ENCODE measurements at places on chromosomes 11 and 22.
A peak's percentile ranks its signal among the peaks of the same experiment; 100 is the strongest.

DNA sequence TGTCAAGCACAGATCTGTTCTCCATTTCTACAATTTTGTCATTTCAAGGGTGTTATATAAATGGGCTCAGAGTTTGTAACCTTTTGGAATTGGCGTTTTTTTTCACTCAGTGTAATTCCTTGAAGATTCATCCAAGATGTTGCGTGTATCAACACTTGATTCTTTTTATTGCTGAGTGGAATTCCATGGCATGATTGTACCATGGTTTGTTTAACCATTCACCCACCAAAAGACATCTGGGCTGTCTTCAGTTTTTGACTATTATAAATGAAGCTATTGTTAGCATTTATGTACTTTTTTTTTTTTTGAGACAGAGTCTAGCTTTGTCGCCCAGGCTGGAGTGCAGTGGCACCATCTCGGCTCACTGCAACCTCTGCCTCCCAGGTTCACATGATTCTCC is 2.9 kb downstream of the OOSP1 start:
- DNase-seq: no peak

DNA sequence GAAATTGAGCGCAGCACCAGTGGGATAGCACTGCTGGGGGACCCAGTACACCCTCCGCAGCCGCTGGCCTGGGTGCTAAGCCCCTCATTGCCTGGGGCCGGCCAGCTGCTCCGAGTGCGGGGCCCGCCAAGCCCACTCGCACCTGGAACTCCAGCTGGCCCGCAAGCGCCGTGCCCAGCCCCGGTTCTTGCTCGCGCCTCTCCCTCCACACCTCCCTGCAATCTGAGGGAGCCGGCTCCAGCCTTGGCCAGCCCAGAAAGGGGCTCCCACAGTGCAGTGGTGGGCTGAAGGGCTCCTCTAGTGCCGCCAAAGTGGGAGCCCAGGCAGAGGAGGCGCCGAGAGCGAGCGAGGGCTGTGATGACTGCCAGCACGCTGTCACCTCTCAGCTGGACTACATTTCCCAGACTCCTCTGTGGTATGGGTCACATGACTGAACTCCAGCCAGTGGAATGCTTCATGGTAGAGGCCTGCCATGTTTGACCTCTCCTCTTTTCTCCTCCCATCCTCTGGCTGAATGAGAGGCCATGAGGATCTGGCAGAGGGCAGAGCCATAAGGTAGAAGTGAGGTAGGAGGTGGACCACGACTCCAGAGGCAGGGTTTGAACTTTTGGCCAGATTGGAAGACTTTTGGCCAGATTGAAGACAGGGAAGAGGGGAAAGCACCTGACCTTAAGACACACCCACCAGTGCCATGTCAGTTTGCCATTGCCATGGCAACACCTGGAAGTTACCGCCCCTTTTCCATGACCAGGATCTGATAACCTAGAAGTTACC is 6.2 kb downstream of the MRGPRD start:
- DNase-seq: no peak

DNA sequence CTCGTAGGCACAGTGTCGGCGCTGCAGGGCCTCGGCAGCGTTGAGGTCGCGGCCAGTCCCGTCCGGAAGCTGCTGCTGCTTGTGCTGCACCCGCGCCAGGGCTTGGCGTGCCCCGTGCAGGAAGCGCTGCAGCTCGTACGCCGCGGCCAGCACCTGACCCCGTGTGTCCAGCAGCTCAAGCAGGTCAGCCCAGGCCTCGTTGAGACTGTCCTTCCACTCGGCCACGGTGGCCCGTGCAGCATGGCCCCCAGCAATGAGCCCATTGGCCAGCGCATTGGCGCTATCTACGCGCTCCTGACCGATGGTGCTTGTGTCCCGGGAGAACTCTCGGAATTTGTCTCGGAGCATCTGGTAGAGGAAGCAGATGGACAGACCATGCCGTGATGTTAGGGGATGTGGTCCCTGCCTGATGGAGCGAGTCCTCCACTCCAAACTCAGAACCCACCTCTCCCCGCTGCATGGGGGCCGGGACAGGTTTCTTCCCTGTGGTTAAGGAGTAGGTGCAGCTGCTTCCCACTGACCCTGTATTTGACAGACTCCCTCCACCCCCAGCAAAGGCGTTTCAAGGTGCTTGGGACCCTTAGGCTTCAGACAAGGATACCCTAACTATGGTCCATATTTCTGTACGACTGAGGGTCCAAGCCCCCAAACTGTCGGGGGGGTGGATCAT is 13.8 kb upstream of the RBM4B start:
- no peak for DNase-seq

GRCh38 chr22:42338479-42338878 is 68.0 kb upstream of the TCF20 start:
- DNase-seq: no peak

DNA sequence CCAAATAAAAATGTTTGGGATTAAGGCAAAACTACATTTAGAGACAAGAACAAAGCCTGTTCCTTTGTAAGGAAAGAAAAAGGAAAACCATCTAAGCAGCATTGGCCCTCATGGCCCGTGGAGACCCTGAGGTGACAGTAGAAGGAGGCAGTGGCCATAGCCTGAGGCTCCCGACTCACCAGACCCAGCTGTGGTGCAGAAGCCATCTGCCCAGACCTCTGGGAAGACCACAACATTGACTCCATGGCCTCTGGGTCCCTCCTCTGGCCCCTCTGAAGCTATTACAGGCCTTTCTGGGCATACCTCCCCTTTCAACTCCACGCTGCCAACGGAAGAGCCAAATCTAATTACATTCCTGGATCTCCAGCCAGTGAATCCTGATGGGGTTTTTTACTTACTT is 6.4 kb downstream of the PRAME start:
- DNase-seq: no peak

- DNase-seq: no peak
Observed at GRCh38 chr11:37450613-37451012, 852.6 kb upstream of the RAG2 start.

DNA sequence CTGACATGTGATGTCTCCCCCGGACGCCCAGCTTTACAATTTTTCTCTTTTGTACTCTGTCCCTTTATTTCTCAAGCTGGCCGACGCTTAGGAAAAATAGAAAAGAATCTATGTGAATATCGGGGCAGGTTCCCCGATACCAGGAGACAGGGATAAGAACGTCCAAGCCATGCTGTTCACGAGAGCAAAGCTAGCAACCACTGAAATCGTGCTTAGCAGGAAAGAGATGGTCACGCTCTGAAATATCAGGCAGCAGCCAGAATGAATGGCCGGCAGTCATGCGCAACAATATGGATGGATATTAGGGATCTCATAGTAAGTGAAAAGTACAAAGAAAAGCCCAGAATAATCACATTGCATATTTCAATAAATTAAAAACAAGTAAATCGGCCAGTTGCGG is 3.5 kb downstream of the CRYBB1 start:
- DNase-seq: no peak

- DNase-seq: peak; percentile 21
Observed at GRCh38 chr11:33197915-33198727, 36.8 kb upstream of the CSTF3 start.

GRCh38 chr11:44279483-44279882 is 30.5 kb downstream of the ALX4 start:
- DNase-seq: no peak

DNA sequence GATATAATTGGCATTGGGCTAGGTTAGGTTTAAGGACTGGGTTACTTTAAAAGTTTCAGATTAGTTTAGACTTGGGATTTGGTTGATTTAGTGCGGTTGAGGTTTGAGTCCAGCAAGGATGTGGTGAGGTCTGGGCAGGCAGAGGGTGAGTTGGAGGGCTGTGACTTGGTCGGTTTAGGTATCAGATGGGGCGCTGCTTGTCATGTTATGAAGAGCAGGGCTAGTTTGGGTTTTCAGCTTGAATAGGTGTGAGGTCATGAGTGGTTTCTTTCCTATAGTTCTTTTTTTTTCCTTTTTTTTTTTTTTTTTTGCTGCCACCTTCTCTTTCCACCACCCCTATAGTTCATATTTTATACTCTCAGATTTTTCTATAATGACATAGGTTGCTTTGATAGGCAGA is 4.8 kb downstream of the CLCF1 start:
- DNase-seq: no peak

DNA sequence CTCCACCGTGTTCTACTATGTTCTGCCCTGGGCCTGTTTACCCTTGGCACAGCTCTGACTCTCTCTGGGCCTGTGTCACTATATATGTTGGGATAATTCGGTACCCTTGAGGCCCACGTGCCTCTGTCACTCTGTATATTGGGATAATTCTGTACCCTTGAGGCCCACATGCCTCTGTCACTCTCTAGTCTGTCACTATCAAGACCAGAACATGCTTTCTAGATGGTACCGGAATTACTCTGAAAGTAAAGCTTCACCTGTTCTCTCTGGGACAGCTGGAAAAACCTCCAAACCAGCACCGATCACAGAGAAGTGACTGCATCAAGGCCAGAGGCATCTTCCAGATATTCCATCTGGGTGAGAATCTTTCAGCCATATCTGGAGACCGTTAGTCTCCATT is 9.3 kb upstream of the FCHSD2 start:
- no peak for DNase-seq

DNA sequence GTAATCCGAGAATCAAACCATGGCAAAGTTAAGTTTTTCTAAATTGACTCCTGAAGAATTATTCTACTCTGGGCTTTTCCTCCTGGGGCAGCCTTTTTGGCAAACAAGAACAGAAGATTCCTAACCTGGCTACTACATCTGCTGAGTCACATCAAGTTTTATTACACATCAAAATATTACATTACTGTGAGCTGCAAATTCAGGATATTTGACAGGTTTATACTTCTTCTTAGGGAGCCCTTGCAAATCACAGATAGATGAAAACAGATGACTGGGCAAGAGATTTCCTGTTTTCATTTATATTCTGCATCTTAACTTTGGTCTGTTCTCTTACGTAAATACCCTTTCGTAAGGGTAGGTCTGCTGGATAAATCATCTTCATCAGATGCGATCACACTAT is 23.6 kb downstream of the XRRA1 start:
- DNase-seq: peak; percentile 86

- DNase-seq: no peak
Observed at GRCh38 chr11:122261546-122261945, 145.5 kb upstream of the BLID start.
